Globus pallidus (tissue), 1 donor: ENCODE measurements at places on chromosomes 1 and 21.

- DNase-seq, result peak; percentile 46
Measured at GRCh38 chr1:61088163-61088974, 6.0 kb downstream of the NFIA start.

- DNase-seq, result no peak
Measured at GRCh38 chr1:32249831-32250525, 1.1 kb upstream of the LCK start.

- DNase-seq, result no peak
Measured at GRCh38 chr1:33927721-33928120, 63.8 kb downstream of the HMGB4 start.

DNA sequence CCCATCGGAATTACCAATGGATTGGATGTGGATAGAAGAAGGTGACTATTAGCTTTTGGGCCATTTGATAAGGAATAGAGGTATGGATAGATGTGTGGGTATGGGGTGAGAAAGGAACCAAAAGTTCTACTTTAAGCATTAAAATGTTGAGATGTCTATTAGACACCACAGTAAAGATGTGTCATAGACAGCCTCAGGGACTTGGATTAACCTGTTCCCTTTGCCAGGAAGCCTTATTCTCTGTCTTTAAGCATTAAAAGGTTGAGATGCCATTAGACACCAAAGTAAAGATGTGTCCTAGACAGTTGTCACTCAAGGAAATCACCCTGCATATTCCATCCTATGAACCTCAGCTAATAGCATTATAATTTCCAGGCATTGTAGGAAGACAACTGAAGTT, 11.0 kb upstream of the DENND1B start:
- DNase-seq, result no peak
